ENCODE measurements at places on chromosomes 13 and 19.

- no peaks in the 10 kb centered on the region for H3K27me3 ChIP-seq
- no peak overlapping the region for H3K27ac ChIP-seq
- H3K36me3 ChIP-seq: no peaks in the 10 kb centered on the region
- no peak for DNase-seq
These were observed 70.3 kb downstream of the FNDC3A start for GRCh38 chr13:49046002-49046401.

DNA sequence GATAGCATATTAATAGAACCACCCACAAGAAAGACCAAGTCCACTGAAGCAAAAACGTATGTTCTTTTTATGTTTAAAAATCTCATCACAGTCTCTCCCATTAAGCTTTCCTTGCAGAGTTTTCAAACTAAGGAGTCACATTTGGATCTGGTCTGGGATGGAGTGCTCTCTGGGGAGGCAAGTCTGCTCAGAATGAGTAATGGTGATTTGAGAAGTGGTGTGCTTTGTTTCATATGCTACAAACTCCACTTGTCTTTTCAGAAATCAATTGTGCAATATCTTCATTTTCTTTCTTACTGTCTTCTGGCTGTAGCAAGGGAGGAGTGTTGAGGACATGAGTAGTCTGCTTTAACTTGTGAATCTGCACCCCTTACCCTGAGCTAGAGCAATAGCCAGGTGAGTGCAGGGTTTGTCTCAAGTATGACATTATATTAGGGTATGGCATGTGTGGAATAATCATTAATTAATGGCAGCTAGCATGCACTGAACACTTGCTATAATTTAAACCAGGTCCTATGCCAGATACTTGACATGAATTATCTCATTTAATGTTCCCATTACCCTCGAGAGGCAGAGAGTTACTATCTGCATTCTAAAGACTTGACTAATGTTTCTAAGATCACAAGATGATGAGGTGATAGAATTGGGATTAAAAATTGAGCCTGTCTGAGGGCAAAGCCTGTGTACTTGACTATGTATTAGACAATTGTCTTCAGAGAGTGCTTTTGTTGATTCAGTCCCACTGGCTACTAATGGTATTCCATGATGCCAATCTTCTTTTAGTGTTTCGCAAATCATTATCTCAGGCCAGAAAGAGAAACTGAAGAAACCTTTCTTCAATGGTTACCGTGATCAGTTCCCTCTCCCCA, 171.8 kb downstream of the GPC6 start:
- H3K4me1 ChIP-seq: no peaks in the 10 kb centered on the region
- H3K4me3 ChIP-seq: no peak overlapping the region
- DNase-seq: no peak
- no peak overlapping the region for H3K27ac ChIP-seq
- no peaks in the 10 kb centered on the region for H3K27me3 ChIP-seq

- no peaks in the 10 kb centered on the region for H3K36me3 ChIP-seq
- H3K27me3 ChIP-seq: no peaks in the 10 kb centered on the region
- H3K4me1 ChIP-seq: no peaks in the 10 kb centered on the region
- H3K27ac ChIP-seq: no peak overlapping the region
- H3K4me3 ChIP-seq: no peak overlapping the region
These were observed 56.4 kb upstream of the MBNL2 start for GRCh38 chr13:97165502-97166425.

GRCh38 chr13:100508996-100509395, 79.6 kb downstream of the GGACT start:
- no peak overlapping the region for H3K4me3 ChIP-seq
- H3K27me3 ChIP-seq: no peaks in the 10 kb centered on the region
- DNase-seq: no peak
- no peaks in the 10 kb centered on the region for H3K36me3 ChIP-seq
- H3K4me1 ChIP-seq: peaks cover 6% of the 10 kb centered on the region
- no peak overlapping the region for H3K27ac ChIP-seq

DNA sequence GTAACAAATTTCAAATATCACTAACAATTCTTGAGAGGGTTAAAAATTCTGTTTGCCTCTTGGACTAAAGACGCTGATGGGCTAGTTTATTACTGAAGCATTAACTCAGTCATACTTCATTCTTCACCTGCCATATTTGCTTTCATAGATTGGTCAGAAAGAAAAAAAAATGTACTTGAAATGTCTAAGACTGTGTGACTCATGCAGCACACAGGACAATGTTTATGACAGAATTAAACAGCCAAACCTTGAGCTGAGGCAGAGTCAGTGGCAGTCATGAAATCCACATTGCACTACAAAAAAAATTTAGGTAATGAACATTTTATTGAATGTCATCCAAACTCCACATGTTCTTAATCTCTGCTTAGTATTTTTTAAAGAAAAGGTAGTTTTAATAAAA, 135.6 kb downstream of the PRR20E start:
- no peak overlapping the region for H3K27ac ChIP-seq
- no peaks in the 10 kb centered on the region for H3K27me3 ChIP-seq
- DNase-seq: no peak
- no peaks in the 10 kb centered on the region for H3K36me3 ChIP-seq

DNA sequence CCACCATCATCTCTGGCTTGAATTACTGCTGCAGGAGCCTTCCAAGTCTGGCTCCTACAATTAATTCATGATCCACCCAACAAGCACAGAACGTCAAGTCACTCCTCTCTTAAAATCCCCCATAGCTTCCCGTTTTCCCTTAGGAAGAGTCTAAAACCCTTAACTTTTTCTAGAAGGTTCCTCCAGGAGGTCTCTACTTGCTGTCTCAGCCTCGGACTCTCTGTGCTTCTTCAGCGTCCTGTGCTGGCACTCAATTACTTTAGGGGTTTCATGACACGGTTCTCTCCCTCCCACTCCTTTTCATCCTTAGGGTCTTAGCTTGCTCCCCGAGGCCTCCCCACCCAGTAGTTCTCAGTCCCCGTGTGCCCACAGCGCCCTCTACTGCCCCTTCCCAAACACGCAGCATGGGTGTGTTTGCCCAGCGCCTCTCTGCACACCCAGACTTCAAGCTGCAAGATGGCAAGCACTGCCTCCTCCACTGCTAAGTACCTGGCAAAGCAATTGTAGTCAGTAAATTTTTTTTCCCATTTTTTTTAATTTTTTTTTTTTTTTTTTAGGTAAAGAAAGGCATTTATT, 25.8 kb upstream of the MAP3K10 start:
- no peaks in the 10 kb centered on the region for H3K27me3 ChIP-seq
- H3K4me1 ChIP-seq: no peaks in the 10 kb centered on the region
- DNase-seq: peak; percentile 75
- no peak overlapping the region for H3K27ac ChIP-seq
- H3K36me3 ChIP-seq: no peaks in the 10 kb centered on the region

GRCh38 chr19:40322951-40323615, 25.1 kb downstream of the C19orf47 start:
- peak; percentile 40 for DNase-seq
- H3K27me3 ChIP-seq: no peaks in the 10 kb centered on the region
- H3K36me3 ChIP-seq: peaks cover 77% of the 10 kb centered on the region

DNA sequence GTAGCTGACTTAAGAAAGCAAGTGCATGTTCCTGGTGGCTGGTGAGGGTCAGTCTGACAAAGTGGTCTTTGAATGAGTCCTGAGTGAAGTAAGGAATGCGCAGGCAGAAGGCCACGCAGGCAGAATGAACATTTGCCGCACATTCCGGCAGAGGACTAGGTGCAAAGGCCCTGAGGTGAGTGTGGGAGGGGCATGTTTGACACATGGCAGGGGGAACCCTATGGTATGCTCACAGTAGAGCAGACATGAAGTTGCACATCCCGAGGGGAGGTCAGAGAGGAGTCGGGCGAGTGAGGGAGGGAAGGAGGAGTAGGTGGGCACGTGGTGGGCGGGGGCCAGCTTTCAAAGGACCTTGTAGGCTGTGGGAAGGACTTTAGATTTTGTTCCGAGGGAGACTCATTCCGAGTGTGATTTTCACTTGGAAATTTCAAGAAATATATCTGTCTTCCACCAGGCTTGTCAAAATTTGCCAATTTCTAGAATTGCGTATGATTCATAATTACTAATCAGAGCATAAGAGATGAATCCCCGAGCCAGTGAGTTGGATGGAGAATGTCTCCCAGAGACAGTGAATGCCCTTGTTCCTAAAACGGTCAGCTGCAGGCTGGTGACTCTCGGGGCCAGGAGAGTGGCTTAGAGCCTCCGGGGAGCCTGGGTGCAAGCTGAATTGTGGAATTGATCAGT, 40.3 kb downstream of the ERICH6B start:
- no peak overlapping the region for H3K27ac ChIP-seq
- no peaks in the 10 kb centered on the region for H3K4me1 ChIP-seq
- no peak for DNase-seq
- peaks cover 7% of the 10 kb centered on the region for H3K27me3 ChIP-seq

- no peak overlapping the region for H3K4me3 ChIP-seq
- H3K4me1 ChIP-seq: no peaks in the 10 kb centered on the region
- no peaks in the 10 kb centered on the region for H3K27me3 ChIP-seq
- H3K36me3 ChIP-seq: no peaks in the 10 kb centered on the region
These were observed 169.8 kb downstream of the SUCLA2 start for GRCh38 chr13:47831265-47831664.

GRCh38 chr19:33397536-33398360, 24.2 kb downstream of the CEBPG start:
- peaks cover 29% of the 10 kb centered on the region for H3K4me1 ChIP-seq
- no peaks in the 10 kb centered on the region for H3K36me3 ChIP-seq
- H3K27me3 ChIP-seq: no peaks in the 10 kb centered on the region
- no peak overlapping the region for H3K4me3 ChIP-seq
- peak; percentile 54 for DNase-seq

DNA sequence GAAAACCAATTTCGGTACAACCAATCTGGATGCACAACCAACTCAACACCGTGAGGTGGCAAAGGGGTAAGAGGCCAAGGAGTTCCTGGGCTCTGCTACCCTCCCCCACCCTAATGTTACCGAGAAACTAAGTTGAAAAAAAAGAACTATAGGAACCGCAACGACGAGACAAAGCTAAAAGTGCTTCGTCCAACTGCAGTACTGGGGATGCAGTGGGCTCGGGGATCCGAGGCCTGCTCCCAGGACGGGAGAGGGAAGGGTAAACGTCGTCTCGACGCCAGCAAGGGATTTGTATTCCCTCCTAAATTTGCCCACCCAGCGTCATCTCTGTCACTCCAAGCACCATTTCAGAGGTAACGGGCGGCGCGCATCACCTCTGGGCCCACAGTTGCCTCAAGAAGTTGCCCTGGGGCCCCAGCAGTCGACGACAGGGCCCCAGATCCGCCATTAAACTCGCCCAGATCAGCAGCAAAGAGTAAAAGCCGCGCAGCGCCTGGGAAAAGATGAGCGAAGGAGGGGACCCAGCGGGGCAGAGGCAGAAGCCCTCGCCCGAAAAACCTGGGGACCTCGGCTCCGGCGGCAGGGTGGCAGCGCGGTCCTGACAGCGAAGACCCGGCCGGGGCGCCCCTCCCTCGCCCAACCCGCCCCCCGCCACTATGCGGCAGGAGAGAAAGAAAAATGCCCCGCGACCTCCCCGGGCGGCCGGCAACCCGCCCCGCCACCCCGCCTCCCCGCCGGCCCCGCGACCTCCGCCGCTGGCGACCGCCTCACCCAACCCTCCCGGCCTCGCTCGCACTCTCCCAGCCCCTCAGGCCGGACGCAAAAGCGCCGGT, 752 bp downstream of the ZMYM5 start:
- H3K4me1 ChIP-seq: peaks cover 14% of the 10 kb centered on the region
- H3K36me3 ChIP-seq: peaks cover 8% of the 10 kb centered on the region
- peak overlapping the region; percentile 99 for H3K27ac ChIP-seq
- H3K4me3 ChIP-seq: peak overlapping the region; percentile 94

GRCh38 chr19:57813919-57814504, 701 bp downstream of the ZNF552 start:
- H3K4me3 ChIP-seq: peak overlapping the region; percentile 85
- peaks cover 14% of the 10 kb centered on the region for H3K36me3 ChIP-seq
- DNase-seq: no peak

DNA sequence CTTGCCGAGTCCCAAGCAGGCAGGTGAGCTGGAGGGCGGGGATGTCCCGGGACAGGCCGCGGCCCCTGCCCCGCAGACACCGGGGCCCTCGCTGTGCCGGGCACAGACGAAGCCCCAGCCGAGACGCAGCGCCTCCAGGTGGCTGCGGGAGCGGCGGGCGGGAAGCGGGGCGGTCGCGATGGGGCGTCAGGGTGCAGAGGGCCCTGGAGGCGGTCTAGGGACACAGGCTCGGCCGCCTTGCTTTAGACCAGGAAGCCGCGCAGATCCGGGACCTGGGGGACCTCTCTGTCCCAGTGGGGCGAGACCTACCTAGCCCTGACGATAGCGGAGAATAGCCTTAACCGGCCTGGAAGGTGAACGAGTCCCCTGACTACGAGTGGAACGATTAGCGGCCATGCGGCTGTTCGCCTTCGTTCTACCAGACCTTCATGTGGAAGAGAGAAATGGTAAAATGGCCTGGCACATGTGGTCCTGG, 4.2 kb upstream of the ZNF564 start:
- no peak overlapping the region for H3K27ac ChIP-seq
- H3K4me1 ChIP-seq: peaks cover 6% of the 10 kb centered on the region
- H3K27me3 ChIP-seq: no peaks in the 10 kb centered on the region
- H3K36me3 ChIP-seq: no peaks in the 10 kb centered on the region
- no peak overlapping the region for H3K4me3 ChIP-seq

DNA sequence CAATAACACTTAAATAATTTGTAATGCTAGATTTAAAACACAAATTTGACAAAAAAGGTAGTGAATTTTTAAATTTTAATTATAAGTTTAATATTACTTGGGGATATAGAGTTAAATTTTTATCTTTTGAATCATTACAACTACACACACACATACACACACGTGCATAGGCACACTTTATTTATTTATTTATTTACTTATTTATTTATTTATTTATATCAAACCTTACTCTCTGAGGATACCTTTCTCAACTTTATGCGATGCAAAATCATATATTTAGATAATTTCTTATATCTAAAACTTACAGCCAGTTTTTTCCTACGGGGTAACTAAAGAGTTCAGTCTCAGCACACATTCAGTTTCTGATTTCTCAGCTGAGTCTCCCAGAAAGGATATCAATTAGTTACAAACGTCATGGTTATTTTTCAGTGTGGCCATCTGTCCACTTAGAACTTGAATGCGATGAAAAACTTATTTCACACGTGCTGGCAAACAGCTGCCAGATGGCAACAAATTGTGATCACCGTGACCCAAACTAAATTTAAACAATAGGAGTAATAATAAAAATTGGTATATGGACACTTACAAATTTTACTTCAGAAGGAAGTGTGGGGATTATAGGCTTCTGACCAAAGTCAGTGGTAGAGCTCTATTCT, 683.1 kb upstream of the PRR20A start:
- H3K4me1 ChIP-seq: no peaks in the 10 kb centered on the region
- no peaks in the 10 kb centered on the region for H3K36me3 ChIP-seq
- H3K27me3 ChIP-seq: no peaks in the 10 kb centered on the region
- no peak for DNase-seq
- no peak overlapping the region for H3K27ac ChIP-seq
- no peak overlapping the region for H3K4me3 ChIP-seq

All from upper lobe of right lung (tissue), 1 donor.